ENCODE measurements at places on chromosomes 3 and 15.

DNA sequence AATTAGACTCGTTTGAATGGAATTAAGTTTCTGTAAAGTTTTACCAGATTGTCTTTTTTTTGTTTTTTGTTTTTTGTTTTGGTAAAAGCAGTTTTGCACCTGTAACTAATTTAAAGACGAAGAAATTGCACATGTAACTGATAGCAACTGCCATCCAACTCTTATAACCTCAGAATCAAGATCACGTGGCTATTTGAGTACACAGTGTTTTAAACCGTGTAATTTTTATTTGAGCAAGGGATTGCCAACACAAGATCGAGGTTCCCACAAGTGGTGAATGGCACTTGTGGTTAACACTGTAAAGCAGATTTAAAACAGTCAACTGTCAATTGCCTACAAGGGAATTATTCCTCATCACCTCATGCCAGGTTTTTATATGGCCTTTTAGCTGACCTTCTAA is 67.3 kb downstream of the PPARG start:
- no peak for DNase-seq

DNA sequence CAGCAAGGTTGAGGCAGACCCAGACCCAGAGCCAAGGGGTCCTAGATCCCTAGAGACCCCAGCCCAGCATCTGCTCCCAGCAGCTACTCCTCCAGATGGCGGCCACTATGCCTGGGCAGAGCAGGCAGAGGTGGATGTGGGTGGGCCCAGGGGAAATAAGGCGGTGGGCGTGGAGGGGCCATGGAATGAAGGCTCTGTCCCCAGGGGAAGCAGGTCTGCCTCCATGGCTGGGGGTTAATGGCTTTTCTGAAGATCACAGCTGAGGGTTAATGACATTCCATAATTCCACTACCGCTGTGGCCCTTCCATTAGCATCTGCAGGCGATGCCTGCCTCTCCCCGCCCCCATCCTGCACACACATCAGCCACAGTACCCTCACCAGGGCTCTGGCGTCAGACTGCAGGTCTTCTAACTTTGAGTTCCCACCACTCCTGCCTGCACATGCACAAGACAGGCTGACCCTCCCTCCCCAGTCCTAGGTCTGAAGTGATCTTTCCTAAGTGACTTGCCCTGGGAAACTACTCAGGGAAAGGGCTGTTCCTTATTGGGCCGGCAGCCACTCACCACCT is 41.2 kb downstream of the CCDC33 start:
- DNase-seq: no peak

DNA sequence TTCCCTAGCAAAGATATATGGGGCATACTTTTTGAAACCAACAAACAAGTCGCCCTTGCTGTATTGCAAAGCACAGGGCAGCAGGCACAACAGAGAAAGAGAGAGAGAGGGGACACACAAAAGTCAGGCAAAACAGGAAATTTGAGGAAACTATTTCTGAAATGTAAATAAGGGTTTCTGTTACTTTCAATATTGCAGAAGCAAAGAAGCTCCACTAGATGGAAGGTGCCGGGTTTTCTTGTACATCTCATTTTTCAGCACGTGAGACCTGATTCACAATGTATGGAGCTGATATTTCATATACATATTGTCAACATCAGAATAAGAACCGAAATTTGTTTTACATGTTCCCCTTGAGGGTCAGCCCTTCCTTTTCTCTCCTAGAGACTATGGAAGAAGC is 127.4 kb downstream of the FOXP1 start:
- DNase-seq: no peak

- peak; percentile 74 for DNase-seq
These were observed 462.0 kb downstream of the PDCD6IP start for GRCh38 chr3:34260271-34261000.

GRCh38 chr3:49939858-49940666 is at the start of gene RBM6:
RBM6 (plus strand) TSS chr3:49940150; CDS start chr3:49962642, 22,492 bp downstream.
- DNase-seq: peak; percentile 95

GRCh38 chr15:25497934-25498333 is 59.1 kb upstream of the UBE3A start:
- no peak for DNase-seq

DNA sequence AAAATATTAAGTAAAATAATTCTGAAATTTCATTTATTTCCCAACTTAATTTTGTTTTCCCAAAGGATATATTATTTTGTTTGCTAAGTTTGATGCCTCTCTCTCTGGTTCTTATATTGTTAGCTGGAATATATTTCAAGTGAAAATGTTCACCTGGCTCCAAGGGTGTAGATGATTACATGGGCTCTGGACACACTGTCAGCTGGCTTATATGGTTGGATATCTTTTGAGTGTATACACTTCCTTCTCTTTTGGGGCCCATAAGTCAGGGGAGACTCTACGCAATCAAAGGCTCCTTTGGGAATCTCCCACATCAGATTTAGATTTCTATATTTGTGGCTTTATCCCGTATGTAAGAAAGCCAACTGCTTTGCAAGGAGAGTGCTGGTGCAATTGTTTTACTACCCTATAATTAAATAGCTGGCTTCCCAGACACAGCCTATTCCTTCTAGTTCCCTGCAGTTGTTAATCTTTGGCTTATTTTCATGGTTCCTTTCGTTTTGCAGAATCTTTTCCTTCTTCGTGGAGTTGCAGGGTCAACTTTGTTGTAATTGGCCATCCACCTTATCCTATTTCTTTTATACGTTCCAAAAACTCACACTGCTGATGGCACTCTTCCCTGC is 225.7 kb downstream of the DPH6 start:
- DNase-seq: no peak

- DNase-seq: no peak
These were observed 60.1 kb downstream of the MBNL1 start for GRCh38 chr3:152328841-152329240.

- DNase-seq: no peak
These were observed 11.8 kb upstream of the KIF7 start for GRCh38 chr15:89666858-89667705.

DNA sequence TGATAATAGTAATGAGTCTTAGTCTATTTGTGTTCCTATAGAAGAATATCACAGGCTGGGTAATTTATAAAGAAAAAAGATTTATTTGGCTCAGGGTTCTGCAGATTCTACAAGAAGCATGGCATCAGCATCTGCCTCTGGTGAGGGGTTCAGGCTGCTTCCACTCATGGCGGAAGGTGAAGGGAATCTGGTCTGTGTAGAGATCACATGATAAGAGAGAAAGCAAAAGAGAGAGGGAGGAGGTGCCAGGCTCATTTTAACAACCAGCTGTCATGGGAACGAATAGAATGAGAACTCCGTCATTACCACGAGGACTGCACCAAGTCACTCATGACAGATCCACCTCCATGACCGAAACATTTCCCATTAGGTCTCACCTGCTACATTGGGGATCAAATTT is 664.0 kb upstream of the SGO1 start:
- DNase-seq: no peak

GRCh38 chr15:91559066-91559465 is 294.4 kb upstream of the SLCO3A1 start:
- DNase-seq: no peak

DNA sequence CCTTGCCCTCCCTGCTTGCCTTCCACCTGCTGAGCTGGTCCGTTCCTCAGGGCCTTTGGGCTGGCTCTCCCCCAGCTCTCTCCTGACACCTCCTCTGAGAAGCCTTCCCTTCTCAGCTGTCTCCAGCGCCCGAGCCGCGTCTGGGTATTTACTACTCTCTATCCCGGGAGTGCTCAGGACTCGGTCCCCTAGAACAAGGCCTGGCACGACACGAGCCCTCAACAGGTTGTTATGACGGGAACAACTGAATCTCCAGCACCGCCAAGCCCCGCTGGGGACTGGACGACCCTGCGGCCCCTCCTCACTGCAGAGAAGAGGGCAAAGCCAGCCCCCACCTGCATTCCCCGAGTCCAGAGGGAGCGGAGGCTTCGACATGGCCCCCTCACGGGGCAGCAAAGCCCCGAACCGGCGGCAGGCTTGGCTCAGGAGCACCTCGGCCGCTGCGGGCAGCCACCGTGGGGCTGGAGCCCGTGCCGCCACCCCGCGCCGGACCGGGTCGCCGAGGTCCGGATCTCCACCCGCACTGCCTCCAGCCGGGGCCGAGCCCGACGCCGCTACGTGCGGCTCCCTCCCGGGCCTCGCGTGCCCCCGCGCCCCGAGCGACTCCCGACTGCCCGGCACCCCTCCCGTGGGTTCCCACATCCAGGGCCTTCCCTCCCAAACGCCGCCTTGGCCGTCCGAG is 792 bp downstream of the TPRA1 start:
- DNase-seq: no peak

GRCh38 chr15:25805031-25805430 is 58.1 kb downstream of the ATP10A start:
- DNase-seq: no peak

DNA sequence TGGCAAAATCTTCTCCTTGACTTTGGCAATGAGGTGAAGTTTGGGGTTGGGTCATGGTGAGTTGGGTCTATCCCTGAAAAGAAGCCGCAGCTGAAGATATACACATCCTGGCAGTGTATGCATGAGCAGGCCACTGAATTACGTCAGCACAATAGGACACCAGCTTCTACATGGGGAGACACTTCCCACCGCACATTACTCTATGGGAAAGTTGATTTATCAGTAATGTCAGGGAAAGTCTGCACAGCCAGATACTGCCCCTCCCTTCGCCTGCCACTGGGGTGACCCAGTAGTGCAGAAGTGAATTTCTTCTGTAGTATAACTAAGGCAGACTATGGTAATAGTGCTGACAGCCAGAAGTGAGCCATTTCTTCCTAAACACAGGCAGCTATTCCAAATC is 245.0 kb downstream of the NTRK3 start:
- no peak for DNase-seq

DNA sequence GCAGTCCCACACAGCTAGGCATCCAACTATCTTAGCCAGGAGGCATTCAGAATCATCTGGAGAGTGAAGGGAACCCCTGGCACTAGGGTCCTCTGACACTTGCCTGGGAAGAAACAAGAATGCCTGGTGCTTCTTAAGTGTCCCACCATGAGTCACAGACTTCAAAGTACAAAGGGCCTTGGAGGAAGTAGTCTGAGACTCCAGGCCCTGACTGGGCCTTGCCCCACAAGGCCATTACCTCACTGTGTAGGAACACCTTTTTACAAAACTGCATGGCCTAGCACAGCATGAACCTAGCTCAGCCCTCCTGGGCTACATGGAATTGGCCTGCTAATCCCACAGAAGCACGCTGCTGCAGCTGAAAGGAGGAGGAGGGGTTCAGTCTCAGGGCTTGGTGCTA is 104.5 kb upstream of the SLCO2A1 start:
- no peak for DNase-seq

All from right forelimb (tissue), 1 donor.